ENCODE measurements at places on chromosomes 16 and 17.

DNA sequence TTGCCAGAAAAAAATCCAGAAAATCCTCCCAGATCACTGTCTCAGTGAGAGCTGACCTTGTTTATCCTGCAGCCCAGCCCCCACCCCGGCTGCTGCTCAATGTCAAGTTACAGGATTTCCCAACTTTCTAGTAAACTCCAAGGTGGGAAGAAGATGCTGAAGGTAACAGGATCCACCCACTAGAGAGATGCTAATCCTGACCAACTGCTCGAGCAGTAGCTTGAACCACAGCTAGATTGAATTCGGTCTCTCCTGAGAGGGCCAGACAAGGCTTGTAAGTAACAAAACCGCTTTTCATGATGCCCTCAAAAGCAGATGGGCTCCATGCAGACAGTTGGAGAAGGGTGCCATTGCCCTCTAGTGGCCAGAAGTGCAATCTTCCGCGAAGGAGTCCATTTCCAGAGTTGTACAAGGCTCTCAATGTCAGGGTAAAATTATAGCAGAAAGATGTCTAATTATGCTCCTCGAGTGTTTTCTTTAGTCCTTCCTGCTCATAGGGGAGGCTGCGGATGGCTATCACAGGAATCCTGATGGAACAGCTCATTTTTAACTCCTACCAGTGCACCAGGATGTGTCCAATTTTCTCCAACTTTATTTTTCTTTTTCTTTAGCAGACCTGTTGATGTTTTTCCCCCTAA is 3.9 kb downstream of the CDH11 start:
- DNase-seq: no peak

DNA sequence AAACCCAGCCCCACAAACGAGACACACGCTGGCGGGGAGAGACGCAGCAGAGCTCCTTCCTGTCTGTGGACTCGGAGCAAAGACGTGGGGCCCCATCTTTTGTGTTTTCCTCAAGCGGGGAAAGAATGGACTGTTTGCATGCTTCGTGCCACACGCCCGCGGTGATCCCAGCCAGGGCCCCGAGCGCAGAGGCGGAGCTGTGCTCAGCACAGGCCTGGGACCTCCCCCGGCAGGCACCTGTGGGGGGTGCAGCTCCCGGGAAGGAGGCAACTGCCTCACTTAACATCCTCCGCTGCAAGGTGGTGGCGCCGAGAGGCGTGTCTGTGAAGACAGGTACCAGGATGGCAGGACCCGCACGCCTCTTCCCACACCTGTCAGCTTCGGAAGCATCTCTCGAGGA is 19.1 kb downstream of the TRARG1 start:
- DNase-seq: peak; percentile 33

- DNase-seq: peak; percentile 17
These were observed 133.3 kb upstream of the CIBAR2 start for GRCh38 chr16:85245307-85246172.

- DNase-seq: no peak
These were observed 10.8 kb downstream of the RGS9 start for GRCh38 chr17:65147955-65148354.

DNA sequence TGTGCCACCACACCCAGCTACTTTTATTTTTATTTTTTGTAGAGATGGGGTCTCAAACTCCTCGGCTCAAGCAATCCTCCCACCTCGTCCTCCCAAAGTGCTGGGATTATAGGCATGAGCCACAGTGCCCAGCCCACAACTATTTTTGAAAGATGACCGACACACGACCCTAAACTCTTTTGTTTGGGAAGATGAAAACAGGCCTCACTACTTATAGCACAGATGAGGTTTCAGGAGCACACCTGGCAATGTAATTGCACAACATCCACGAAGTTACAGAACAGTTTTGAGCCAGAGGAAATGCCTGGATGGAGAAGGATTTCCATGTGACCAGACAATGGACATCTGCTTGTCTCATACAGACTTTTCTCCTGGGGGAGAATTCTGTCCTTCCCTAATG is 43.4 kb upstream of the PRSS54 start:
- DNase-seq: no peak

- no peak for DNase-seq
These were observed 49.0 kb downstream of the SOX9 start for GRCh38 chr17:72169823-72170222.

DNA sequence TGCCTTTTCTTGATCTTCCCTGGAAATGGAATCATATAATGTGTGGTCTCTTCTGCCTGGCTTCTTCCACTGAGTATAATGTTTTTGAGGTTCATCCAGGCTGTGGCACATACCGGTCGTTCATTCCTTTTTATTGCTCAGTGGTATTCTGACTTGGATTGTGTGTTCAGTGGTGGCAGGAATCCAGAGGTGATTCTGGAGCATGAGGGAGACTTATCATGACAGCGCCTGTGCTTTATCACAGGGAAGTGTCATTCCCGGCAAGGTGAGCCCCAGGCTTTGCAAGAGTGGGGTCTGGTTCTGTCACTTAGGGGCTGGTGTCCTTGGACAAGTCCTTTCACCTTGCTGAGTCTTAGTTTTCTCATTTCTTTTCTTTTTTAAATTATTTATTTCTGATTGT is 53.0 kb downstream of the IRX3 start:
- DNase-seq: no peak

DNA sequence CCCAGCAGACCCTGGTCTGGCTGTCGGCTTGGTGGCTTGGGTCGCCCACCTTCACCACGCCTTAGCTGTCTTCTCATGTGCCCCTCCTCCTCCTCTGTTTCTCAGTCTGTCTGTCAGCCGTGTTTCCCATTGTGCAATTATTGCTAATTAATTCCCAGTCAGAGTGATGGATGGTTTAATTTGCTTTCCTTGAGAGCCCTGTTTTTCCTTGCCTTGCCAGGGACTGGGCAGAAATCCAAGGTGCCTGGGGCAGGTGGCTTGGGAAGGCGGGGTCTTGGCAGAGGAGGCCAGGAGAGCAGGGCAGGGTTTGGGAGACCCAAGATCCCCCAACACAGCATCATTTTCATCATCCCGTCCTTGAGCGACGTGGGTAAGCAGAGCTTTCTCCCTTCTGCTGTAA is 21.3 kb downstream of the NECAB2 start:
- no peak for DNase-seq

DNA sequence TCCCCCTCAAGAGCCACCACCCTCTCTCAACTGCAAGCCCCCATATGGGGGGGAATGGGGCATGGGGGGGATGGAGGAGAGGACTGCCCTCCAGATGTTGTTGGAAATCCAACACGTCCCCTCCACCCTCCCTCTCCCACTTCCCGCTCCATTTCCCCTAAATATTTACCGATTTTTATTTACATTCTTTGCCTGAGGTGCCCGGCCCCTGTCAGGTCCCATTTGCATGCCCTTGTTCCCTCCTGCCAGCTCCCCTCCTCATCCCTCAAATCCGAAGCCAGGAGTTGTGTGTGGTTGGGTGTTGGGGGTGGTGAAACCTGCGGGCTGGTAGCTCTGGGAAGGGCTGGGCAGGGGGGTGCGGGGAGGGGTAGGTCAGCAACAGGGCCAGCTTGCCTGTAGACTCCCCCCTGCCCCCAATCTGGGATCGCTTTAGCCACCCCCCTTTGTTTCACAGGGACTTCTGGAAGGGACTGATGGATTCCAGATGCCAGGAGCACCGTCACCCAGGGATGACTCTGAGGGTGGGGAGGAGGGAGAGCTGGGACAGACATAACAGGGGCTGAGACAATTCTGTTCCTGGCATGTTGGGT is 39.7 kb upstream of the NGFR start:
- DNase-seq: no peak

DNA sequence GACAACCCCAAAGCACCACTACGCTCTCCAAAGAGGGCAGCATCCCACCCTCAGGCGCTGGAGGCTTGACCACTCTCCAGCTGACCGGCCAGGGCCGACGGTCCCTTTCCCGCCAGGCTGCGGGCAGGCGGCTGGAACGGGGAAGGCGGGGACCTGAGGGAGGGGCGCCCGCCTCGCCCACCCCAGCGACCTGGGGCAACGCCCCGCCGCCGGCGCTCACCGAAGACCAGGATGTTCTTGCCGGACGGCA is 431 bp downstream of the DYNC1LI2 start:
- DNase-seq: no peak

DNA sequence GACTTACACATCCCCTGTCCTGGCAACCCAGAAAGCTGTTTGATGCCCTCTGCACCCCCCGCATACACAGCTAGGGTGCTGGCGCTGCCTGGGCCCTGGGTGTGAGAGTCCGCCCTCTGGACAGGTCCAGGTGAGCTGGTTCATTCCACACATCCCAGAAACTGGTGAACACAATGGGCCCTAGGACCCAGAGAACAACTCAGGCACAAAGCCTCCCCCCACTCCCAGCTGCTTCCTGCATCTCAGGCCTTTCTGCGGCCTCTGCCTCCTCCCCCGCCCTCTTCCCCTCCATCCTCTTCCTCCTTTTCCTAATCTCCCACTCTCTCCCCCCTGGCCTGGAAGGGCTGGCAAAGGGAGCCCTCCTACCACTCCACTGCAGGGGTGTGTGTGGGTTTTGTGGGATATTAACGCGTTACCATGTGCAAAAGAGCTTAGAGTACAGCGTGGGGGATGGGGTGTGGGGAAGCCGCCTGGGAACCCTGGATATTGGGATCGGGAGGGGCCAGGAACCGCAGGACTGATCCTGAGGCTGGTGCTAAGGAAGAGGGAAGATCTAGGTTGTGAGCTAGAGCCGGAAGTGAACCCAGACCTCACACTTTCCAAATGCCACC is 1.6 kb upstream of the PPP1R9B start:
- DNase-seq: no peak

GRCh38 chr16:72884037-72884436 is 163.9 kb downstream of the ZFHX3 start:
- DNase-seq: no peak

DNA sequence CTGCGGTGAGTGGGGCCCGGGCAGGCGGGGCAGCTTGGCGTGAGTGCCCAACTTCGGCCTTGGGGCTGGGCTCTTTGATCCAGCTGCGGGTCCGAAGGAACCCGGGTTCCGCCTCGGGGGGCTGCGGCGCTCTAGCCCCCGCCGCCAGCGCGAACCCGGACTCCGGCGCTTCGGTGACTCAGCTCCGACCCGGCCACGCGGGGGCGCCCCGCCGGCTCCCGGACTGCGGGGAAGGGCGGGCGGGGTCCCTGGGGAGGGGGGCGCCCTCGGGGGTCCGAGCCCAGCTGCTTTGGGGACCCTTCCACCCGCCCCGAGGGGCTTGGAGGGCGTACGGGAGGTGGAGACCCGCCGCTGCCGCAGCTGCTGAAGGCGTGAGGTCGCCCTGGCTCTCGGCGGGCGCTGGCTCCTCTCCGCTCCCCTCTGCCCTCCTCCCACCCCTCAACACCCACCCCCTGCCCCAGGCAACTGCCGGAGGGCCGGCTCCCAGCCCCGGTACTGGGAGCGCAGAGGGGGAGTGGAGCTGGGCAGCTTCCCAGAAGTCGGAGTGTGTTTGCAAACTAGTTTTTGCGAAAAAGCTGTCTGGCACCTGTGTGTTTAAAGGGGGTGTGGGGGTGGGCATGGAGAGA is 516 bp downstream of the CPNE2 start:
- peak; percentile 34 for DNase-seq

GRCh38 chr16:19515757-19516156 is 6.1 kb downstream of the GDE1 start:
- no peak for DNase-seq

- DNase-seq: no peak
These were observed 104.9 kb upstream of the TBX2 start for GRCh38 chr17:61294777-61295176.

- no peak for DNase-seq
These were observed 53.4 kb downstream of the BRIP1 start for GRCh38 chr17:61809816-61810392.

- peak; percentile 43 for DNase-seq
These were observed 21.7 kb downstream of the ACSF3 start for GRCh38 chr16:89115216-89115861.

DNA sequence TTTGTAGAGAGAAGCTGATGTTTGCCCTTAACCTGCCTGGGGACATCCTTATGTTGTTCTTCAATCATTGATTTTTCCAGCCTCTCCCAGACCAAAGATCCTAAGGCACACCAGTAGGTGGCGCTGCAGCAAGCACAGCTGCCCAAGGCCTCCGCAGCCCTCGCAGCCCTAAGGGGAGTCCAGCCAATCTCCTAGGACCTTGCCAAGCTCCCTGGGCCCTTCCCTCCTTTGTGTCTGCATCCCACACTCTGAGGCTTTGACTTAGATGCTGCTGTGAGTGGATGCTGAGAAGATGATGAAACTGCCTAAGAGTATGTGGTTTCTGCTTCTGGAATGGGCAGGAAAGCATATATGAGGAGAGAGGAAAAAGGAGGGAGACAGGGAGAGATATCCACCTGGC is 47.1 kb downstream of the SPACA3 start:
- DNase-seq: no peak

- no peak for DNase-seq
These were observed 27.8 kb downstream of the BAHCC1 start for GRCh38 chr17:81422776-81423697.

GRCh38 chr17:2500446-2500845 is 11.2 kb downstream of the METTL16 start:
- no peak for DNase-seq

DNA sequence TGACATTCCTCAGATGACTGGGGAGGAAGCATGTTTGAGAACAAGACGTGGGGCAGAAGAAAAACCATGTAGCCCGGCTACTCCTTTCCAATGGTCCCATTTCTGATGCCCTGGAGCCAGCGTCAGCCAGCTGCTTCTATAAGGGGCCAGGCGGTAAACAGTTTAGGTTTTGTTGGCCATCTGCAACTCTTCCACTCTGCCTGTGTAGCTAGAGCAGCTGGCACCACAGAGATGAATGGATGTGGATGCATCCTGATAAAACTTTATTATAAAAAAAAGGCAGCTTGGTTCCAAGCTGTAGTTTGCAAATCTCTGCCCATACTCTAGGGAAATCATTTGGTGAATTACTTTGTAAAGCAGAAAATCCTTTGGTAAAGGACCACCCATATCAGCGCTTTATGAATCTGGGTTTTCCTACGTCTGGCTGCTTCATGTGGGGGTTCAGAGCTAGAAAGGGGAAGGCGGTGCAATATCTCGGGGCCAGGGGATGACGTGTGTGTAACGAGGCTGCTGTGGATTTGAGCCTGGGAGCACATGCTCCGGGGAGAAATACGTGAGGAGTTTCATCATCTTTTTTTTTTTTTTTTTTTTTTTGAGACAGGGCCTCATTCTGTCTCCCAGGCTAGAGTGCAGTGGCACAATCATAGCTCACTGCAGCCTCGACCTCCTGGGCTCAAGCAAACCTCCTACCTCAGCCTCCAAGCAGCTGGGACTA is 3.4 kb upstream of the SRL start:
- DNase-seq: no peak

- no peak for DNase-seq
These were observed 35.1 kb upstream of the CHMP6 start for GRCh38 chr17:80956321-80957190.

All from stimulated activated CD4-positive, alpha-beta T cell treated with anti-CD3 and anti-CD28 coated beads, Interleukin-1b, Interleukin-23, amount 100 ng/mL, for 1 hour (primary cell).